Dermis microvascular lymphatic vessel endothelial cell (primary cell): ENCODE measurements at places on chromosomes 4 and X.

- DNase-seq = no peak
Observed at GRCh38 chrX:65463550-65463949, 71.0 kb downstream of the LAS1L start.

DNA sequence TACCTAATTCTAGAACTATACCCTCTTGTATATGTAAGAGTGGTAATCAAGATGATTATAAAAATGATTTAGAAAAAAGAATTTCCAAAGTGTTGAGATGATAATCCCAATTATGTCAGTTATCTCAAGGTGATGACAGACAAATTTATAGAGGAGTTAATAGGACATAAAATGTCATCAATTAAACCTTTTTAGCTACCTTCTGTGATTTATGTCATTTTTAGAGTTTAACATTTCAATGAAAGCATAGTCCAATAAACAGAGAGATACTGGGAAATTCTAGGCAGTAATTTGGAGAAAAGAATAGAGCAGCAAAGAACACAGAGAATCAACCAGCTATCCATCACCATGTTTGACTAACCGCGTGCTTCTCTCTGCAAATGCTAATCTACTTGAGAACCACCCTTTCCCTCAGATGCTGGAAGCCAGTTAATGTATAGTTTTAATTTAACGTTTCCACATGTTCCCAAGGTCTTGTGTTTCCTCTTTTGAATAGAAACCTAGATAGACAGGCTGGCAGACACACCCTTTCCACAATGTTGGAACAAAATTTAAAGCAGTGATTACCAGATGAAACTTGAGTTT, 433.1 kb upstream of the FAM241A start:
- DNase-seq = no peak

DNA sequence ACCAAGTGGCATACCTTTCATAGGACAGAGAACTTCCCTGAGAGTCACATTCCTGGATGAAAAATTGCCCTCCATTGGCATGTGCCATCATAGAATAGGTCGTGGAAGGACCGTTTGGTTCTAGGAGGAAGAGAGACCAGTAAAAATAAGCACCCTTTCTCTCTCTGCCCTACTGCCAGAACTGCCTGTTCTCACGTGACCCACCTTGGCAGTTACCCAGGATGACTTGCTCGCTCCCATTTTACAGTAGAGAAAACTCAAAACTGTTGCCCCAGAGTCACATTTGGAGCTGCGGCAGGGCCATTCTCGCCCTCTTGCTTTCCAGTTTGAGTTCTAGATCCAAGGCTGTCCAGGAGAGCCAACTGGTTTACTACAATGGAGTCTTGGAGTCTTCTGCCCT, 1.1 kb upstream of the NLGN3 start:
- DNase-seq = no peak

GRCh38 chr4:151781026-151781425, 20.2 kb upstream of the GATB start:
- DNase-seq = no peak

- no peak for DNase-seq
Observed at GRCh38 chr4:110625576-110626257, 2.8 kb upstream of the PITX2 start.

- DNase-seq = no peak
Observed at GRCh38 chr4:165972747-165973146, 99.7 kb downstream of the TLL1 start.

GRCh38 chrX:97096385-97096784, 212.7 kb downstream of the RPA4 start:
- no peak for DNase-seq

- DNase-seq = no peak
Observed at GRCh38 chr4:88257726-88258125, 26.6 kb downstream of the PPM1K start.

DNA sequence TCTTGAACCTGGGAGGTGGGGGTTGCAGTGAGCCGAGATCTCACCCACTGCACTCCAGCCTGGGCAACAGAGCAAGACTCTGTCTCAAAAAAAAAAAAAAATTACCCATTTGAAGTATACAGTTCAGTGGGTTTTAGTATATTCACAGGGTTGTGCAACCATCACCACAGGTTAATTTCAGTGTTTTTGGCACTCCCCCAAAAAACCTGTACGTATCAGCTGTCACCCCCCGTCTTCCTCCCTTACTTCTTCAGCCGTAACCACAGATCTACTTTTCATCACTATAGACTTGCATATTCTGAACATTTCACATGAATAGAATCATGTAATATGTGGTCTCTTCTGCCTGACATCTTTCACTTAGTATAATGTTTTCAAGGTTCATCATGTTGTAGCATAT, 11.7 kb upstream of the PTTG2 start:
- DNase-seq = no peak

DNA sequence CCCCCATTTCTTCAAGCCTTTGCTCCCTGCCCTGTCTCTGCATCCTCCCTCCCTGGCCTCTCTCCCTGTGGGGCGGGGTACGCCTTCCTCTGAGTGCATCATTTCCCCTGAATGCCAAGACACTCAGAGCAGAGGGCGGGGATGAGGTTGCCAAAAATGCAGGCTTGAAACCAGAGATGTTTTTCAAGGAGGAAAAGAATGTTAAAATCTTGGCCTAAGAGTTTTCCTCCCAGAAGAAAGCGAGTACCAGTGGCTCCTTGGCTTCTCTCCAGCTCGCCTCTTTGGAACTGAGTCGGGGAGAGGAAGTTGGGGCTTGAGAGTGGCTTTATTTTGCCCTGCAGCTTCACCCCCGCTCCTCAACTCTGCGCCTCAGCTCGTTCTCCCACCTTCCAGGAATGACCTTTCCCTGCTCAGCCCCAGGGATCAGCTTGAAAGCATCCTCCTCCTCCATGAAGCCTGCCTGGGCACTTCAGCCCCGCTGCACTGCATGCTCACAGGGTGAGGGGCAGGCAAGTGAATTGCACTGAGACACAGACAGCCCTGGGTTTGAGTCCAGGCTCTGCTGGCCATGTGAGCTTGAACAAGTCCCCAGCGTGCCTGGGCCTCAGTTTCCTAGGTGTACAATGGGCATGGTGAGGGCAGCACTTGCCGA, 57.5 kb upstream of the SORCS2 start:
- DNase-seq = no peak

DNA sequence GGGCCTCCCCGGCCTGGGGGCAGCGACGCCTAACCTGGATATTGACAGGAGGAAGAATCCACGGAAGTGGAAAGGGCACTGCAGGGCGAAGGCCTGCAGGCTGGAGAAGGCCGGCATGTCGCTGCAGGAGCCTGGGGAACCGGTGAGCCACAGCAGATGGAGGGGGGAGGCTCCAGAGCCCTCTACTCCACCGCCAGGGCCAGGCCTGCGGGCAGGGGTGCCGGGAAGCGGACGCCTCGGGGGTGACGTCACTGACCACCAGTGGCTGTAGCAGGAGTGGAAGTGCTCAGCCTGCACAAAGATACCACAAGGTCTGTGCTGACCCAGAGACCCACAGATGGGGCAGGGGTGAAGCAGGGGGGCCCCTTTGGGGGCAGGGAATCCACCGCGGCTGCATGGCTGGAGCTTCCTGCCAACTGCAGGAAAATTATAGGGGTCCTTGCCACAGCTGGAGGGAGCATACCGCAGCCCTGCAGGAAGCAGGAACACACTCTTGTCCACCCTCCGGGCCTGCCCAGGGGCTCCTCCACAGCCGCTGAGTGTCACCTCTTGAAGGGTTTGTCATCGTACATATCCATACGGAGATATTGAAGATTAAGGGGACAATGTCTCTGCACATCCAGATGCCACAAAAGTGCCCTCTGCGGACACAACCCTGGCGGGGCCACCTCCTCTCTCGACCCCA, 7.6 kb upstream of the HTRA3 start:
- no peak for DNase-seq

DNA sequence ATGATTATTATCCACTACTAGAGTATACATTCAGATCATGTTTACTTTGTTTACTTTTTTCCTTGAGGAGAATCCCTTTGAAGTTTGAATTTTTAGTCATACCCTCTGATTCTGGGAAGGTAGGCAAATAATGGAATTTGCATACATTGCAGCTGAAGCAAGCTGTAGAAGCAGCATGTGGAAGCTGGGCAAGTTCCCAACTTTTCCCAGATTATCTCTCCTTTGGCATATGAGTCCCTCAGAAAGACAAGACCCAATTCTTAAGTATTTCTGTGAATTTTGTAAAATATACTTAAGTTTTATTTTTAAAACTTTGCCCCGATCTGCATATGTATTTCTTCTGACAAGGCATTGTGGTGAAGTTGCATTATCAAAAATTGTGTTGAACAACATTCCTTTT, 94.9 kb downstream of the CNKSR2 start:
- DNase-seq = no peak

DNA sequence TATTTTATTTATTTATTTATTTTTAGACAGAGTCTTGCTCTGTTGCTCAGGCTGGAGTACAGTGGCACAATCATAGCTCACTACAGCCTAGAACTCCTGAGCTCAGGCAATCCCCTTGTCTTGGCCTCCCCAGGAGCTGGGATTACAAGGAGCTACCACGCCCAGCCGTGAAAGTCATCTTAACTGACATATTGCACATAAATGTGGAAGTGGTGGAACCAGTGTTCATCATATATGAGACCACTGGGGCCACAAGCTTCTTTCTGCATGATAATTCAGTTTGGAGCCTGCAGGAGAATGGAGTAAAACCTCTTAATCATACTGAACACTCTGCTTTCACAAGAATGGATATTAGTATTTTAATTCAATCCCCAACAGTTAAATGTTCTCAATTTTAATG, 12.5 kb upstream of the CTSO start:
- no peak for DNase-seq

DNA sequence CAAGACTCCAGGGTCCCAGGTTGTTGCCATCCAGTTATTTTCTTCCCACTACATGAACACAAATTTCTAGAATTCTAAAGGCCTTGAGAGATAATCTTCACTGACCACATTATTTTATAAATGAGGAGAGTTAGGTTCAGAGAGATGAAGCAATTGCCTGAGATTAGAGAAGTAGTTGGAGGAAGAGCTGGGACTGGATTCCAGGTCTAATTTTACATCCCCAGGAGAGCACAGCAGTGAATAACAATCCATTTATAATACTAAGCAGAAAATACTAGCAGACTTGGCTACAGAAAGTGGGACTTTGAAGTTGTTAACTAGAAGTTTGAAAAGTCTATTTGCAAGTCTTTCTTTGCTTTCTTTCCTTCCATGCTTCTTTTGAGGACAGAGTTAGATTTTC, 231.3 kb upstream of the S100G start:
- DNase-seq = no peak

DNA sequence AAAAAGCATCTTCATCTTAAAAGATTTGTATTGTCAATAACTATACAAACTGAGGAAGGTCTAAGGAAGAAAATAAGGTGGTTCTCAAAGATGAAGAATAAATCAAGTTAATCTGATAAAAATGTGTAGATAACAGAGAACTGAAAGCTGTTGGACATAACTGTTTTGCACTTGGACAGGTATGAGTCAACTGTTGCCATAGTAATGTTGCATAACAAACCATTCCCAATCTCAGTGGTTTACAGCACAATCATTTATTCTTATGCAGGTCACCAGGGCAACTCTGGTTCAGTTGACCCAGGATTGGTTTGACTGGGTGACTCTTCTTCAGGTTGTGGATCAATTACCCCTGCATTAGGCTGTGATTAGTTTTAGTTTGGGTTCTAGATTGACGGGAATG, 2197.7 kb downstream of the ARAP2 start:
- no peak for DNase-seq

- no peak for DNase-seq
Observed at GRCh38 chrX:12975670-12975965, 708 bp downstream of the TMSB4X start.

DNA sequence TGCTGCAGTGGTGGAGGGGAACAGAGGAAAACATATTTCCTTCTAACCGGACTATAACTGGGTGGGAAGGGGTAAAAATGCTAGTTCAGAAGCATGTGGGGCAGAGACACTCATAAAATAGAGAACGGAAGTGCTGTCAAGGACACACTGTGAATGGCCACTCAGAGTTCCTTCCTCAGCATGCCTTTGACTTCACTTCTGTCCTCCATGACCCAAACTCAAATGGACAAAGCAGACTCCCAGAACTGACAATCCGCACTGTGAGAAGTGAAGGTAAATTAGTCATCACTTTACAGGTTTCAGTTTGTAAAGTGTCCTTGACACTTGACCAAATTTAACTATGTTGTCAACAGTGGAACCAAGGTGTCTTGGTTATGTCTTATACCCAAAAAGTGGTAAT, 30.2 kb upstream of the ELF2 start:
- DNase-seq = no peak

DNA sequence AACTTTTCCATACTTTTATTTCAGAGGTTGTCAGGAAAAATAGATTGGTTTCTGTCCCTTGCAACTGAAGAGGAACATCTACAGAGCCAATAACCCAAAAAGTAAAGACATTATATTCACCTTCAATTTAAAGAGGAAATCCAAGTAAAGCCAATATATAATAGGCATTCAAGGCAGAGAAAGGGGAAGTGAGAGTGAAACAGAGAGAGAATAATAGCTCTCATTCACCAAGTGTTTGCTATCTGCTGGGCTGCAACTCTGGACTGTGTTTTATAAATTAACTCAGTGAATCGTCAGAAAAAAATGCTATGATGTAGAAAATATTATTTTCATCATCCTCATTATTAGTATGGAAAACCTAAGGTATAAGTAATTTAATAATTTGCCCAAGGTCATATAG, 448.5 kb downstream of the TRAM1L1 start:
- no peak for DNase-seq

DNA sequence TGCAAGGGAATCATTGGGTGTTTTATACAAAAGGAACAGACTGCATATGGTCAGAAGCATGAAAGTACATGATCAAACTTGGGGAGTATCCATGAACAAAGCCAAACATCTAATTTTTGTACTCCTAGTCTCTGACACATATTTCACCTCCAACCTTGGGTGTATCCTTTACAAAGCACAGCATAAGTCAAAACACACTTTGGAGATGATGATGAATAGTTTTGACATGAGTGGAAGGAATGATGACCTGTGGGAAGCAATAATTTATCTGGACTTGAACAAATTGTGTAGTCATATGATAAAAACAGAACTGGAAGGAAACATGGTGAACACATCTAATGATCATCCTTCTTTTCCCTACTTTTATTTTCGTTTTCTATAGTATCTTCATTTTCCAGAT, 108.7 kb upstream of the PLS3 start:
- no peak for DNase-seq

GRCh38 chrX:18677161-18677869, 5.4 kb upstream of the RS1 start:
- no peak for DNase-seq

DNA sequence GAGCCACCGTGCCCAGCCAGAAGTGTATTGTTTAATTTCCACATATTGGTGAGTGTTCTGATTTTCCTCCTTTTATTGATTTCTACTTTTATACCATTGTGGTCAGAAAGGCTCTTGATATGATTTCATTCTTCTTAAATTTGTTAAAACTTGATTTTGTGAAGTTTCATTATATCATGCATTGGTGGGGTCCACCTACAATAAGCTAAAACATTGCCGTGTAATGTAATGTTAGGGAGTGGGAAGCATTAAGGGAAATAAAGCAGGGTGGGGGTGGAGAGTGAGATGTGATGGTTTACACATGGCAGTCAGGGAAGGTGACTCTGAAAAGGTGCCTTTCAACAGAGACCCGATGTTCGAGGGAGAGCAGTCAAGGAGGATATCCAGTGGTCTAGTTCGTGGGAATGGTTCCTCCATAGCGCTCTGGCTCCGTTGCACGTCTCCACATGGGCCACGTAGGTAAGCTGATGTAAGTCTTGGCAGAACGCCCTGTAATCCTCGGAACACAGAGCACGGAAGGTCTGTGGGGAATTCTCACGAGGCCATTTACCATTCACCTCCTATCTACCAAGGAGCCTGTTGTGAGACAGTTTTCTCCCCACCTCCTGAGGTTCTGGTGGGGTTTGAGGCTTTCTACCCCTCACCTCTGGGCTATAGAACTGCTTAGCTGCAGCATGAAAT, 7.7 kb upstream of the WDR13 start:
- DNase-seq = peak; percentile 38

GRCh38 chr4:35986537-35986936, 257.8 kb downstream of the ARAP2 start:
- DNase-seq = no peak
